ENCODE measurements at places on chromosomes 2 and 18.

DNA sequence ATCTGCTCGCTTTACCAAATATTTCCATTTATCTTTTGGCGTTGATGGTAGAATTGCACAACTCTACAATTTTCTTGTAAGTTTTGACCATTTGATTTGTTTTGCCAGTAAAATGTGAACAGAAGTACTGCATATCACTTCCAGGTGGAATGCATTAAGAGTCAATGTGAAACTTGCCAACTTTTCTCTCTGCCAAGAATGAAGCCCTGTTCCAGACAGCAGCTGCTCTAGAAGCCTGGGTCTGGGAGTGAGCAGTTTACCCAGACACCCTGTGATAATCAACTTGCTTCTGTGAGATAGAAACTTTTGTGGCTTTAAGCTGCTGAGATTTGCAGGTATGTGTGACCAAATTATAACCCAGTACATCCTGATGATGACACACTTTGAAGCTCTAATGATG is 115.9 kb upstream of the SYT4 start:
- DNase-seq: no peak

- no peak for DNase-seq
Observed at GRCh38 chr2:98720286-98720685, 10.6 kb downstream of the MGAT4A start.

DNA sequence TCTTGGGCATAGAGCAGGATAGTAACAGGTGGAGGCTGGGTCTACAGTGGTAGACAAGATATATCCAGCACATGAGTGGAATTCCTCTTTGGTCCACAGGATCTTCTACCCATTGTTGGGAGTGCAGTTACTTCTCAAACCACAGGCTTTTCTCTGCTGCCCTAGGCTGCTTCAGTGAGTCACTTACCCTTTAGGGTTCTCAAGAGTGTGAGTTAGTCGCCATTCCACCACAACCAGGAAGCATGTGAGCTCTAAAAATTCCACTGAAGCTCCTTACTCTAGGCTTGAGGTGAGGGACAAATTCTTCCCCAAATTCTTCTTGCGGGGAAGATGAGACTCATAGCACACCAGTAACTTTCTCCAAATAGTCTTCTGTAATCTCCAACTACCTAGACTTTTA is 189.4 kb downstream of the PLCL1 start:
- no peak for DNase-seq

DNA sequence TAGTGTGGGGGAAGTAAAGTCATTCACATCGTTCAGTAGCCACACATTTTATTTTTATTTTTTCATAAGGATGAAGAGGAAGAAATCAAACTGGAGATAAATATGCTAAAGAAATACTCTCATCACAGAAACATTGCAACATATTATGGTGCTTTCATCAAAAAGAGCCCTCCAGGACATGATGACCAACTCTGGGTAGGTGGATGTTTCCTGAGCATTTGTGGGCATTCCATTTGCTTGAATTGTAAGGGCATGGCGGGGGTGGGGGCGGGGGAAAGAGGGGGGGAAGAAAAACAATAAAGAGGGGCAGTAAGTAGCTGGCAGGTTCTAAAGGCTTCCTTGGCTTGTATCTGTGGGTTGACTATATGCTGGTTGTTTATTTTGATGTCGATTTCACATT is 126.4 kb downstream of the MAP4K4 start:
- no peak for DNase-seq

- no peak for DNase-seq
Observed at GRCh38 chr2:196012314-196012713, 56.3 kb downstream of the DNAH7 start.
